Adrenal gland (tissue), 19 donors: ENCODE measurements at places on chromosomes 3 and 15. TPM values are rescaled to one million over a fixed set of nuclear protein-coding genes. Genes with fewer than 3 reads are reported as not detected.

KIF15 gene
- 2.3 TPM for total RNA-seq

KBTBD13 gene
- total RNA-seq: not detected

GOLGA6L7 gene
- not detected for total RNA-seq

DNA sequence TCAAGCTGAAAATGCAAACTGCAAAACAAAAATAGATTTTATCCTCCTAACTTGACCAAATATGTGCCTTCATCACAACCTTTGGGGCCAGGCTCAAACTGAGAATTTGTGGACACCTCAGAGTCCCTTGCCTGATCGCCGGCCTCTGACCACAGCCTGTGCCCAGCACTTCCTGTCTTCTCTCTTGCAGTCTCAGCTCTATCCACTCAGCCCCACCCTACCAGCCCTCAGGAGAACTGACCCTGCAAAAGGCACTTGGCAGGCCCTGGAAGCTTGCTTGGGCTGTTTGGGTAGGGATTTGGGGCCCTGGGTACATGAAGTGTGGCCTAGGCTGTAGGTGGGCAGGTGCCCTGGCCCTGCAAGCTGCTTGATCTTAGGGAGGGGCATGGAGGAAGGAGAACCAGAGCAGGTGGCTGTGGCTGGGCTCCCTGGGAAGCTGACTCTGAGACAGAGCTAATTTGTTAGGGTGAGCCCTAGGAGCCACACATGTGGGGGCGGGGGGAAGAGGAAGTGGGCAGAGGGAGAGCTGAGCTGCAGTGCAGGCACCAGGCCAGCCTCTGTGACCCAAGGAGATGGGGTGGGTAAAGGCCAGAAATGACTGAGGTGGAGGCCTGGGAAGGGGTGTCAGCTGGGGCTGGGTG lies 8.6 kb downstream of the CLEC3B start:
- peak; percentile 80 for DNase-seq

DNA sequence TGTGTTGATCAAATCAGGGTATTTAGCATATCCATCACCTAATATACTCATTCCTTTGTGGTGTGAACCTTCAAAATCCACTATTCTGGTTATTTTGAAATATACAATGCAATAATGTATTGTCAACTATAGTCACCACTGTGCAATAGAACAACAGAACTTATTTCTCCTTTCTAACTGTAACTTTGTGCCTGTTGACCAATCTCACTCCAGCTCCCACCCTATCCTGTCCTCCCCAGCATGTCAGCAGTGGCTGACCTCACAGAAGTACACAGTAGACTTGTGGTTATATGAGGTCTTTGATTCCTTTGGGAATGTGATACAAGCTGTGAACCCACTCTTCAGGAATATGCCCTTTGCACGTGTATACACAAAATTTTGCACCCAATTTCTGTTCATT lies 64.2 kb downstream of the ECT2 start:
- DNase-seq: no peak

- peak; percentile 78 for DNase-seq
These were observed 848 bp downstream of the SYNM start for GRCh38 chr15:99105514-99106341.
